ENCODE measurements at places on chromosomes 2 and 18. TPM values are rescaled to one million over a fixed set of nuclear protein-coding genes. Genes with fewer than 3 reads are reported as not detected.

Gene SMAD7
- 6.7 TPM for polyA plus RNA-seq

Gene SLC30A3
- polyA plus RNA-seq: 7.4 TPM

Gene CD302
- 5.8 TPM for polyA plus RNA-seq

Gene ASTL
- polyA plus RNA-seq: not detected

Gene CNGA3
- polyA plus RNA-seq: not detected

Gene CTLA4
- polyA plus RNA-seq: 0.13 TPM

Gene GALR1
- under 0.01 TPM for polyA plus RNA-seq

Gene CYP27C1
- polyA plus RNA-seq: 0.07 TPM

Gene TTN
- polyA plus RNA-seq: 65.7 TPM

Gene PARD6G
- polyA plus RNA-seq: 0.77 TPM

GRCh38 chr2:174835797-174836255 lies 71.6 kb upstream of the CHRNA1 start:
- H3K4me3 ChIP-seq: no peak overlapping the region
- no peaks in the 10 kb centered on the region for H3K27me3 ChIP-seq
- H3K4me1 ChIP-seq: peaks cover 12% of the 10 kb centered on the region
- no peak for DNase-seq
- H3K36me3 ChIP-seq: no peaks in the 10 kb centered on the region

GRCh38 chr2:183564726-183565125 lies 440.5 kb downstream of the NUP35 start:
- H3K36me3 ChIP-seq: no peaks in the 10 kb centered on the region
- H3K4me1 ChIP-seq: no peaks in the 10 kb centered on the region
- no peak overlapping the region for H3K4me3 ChIP-seq
- H3K27ac ChIP-seq: no peak overlapping the region

DNA sequence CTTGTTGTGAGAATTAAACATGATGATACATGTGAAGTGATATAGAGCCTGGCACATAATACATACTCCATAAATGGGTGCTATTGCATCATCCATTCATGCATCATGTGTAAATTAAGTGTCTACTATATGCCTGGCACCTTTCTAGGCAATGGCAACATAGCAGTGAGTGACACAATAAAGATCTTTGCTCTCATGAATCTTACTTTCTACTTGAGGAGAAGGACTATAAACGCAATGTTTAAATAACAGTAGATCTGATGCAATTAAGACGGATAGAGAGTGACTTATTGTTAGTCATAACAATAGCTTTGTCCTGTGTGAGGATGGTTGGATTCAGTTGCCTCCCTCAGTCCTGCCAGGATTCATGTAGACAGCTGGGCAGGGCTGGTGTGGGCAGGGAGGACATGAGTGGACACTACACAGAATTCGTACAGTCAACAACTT lies 88.4 kb upstream of the NPAS2 start:
- no peak for DNase-seq
- no peak overlapping the region for H3K27ac ChIP-seq
- no peaks in the 10 kb centered on the region for H3K36me3 ChIP-seq
- H3K4me3 ChIP-seq: no peak overlapping the region
- no peaks in the 10 kb centered on the region for H3K27me3 ChIP-seq

GRCh38 chr2:54897420-54898310 lies 152.6 kb downstream of the RTN4 start:
- no peak overlapping the region for H3K4me3 ChIP-seq
- H3K36me3 ChIP-seq: no peaks in the 10 kb centered on the region
- DNase-seq: no peak
- H3K27me3 ChIP-seq: no peaks in the 10 kb centered on the region
- no peak overlapping the region for H3K27ac ChIP-seq

GRCh38 chr2:225495706-225496105 lies 96.2 kb downstream of the NYAP2 start:
- no peak for DNase-seq
- H3K4me1 ChIP-seq: no peaks in the 10 kb centered on the region
- H3K27me3 ChIP-seq: no peaks in the 10 kb centered on the region
- no peak overlapping the region for H3K27ac ChIP-seq
- H3K4me3 ChIP-seq: no peak overlapping the region

DNA sequence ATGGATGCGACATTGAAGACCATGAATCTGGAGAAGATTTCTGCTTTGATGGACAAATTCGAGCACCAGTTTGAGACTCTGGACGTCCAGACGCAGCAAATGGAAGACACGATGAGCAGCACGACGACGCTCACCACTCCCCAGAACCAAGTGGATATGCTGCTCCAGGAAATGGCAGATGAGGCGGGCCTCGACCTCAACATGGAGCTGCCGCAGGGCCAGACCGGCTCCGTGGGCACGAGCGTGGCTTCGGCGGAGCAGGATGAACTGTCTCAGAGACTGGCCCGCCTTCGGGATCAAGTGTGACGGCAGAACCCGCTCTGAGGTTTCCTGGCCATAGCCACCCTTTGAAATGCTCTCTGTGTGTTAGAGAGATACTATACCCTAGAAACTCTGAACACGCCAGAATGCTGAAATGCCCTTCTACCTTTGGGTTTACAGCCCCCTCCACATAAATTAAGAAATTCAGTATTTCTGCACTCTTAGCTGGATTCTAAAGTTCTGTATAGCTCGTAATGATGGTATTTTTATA lies 659 bp downstream of the CHMP1B start:
- no peaks in the 10 kb centered on the region for H3K27me3 ChIP-seq
- peak overlapping the region; percentile 89 for H3K27ac ChIP-seq
- DNase-seq: peak; percentile 23
- H3K36me3 ChIP-seq: no peaks in the 10 kb centered on the region
- peaks cover 17% of the 10 kb centered on the region for H3K4me1 ChIP-seq

DNA sequence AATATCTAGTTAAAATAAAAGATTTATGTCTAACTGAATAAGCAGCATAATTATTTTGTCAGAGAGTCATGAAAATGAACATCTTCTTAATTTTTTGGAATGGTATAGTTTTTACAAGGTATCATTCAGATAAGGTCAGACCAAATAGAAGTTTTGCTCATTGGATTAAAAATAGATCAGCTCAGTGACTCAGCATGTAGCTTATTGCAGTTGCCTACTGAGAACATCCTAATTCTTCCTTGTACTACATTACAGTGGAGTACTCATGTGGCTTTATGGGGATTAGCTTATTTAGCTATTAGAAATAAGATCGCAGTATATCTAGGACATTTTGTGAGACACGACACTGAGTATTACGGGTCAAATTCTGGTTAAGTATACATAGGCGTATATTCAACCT lies 38.2 kb upstream of the PPM1B start:
- no peaks in the 10 kb centered on the region for H3K4me1 ChIP-seq
- H3K27ac ChIP-seq: peak overlapping the region; percentile 35
- H3K4me3 ChIP-seq: no peak overlapping the region
- no peak for DNase-seq

DNA sequence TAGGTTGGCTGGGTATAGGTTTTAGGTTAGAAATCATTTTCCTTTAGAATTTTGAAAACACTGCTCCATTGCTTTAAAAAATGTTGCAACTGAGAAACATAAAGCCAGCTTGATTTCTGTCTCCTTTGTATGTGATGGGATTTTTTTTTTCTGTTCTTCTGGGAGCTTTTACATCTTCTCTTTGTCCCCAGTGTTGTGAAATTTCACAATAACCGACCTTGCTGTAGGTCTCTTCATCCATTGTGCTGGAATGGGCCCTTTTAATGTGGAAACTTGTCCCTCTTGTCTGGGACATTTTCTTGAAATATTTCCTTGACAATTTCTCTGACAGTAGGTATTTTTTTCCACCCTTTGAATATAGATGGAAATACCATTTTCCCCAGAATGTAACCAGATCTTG lies 44.0 kb upstream of the LAPTM4A start:
- H3K27ac ChIP-seq: no peak overlapping the region
- no peaks in the 10 kb centered on the region for H3K27me3 ChIP-seq
- H3K4me1 ChIP-seq: peaks cover 15% of the 10 kb centered on the region
- no peaks in the 10 kb centered on the region for H3K36me3 ChIP-seq
- H3K4me3 ChIP-seq: no peak overlapping the region

- peaks cover 36% of the 10 kb centered on the region for H3K27me3 ChIP-seq
- peak within 1 kb of the TSS; percentile 54 for H3K4me3 ChIP-seq
- peaks cover 21% of the 10 kb centered on the region for H3K4me1 ChIP-seq
- H3K36me3 ChIP-seq: no peaks in the 10 kb centered on the region
- peak within 1 kb of the TSS; percentile 74 for H3K27ac ChIP-seq
Measured at GRCh38 chr2:100321866-100322820, at the start of gene LONRF2. TSS of gene LONRF2 (minus strand) at chr2:100322501. CDS start at chr2:100322093, 408 bp downstream.

DNA sequence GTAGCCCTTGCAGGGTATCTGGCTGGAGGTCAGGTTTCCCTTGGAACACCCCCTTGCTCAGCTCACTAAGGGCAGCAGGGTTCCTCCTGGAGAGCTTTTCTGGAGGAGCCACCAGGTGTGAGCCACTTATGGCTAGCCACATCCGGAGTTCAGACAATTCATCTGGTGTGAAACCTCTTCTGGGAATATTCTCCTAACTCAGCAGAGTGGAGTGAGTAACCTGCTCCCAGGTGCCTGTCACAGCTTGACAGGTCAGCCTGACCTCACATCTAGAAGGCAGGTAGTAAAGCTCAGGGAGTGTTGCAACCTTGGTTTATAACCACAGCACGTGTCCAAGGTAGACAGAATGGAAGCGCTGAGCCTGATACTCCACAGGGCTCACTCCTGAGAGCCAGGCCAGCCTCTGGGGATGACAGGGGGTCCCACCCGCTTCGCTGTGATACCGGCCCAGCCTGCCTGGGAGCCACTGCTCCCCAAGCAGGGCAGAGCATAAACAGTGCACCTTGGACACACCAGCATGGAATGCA lies 62.6 kb upstream of the TGFA start:
- H3K36me3 ChIP-seq: no peaks in the 10 kb centered on the region
- H3K4me3 ChIP-seq: no peak overlapping the region
- no peak for DNase-seq
- no peak overlapping the region for H3K27ac ChIP-seq
- H3K27me3 ChIP-seq: no peaks in the 10 kb centered on the region

GRCh38 chr2:131577812-131578211 lies 50.1 kb downstream of the CCDC74A start:
- H3K4me3 ChIP-seq: no peak overlapping the region
- DNase-seq: no peak
- H3K27ac ChIP-seq: no peak overlapping the region
- no peaks in the 10 kb centered on the region for H3K27me3 ChIP-seq
- H3K36me3 ChIP-seq: no peaks in the 10 kb centered on the region

- no peak overlapping the region for H3K27ac ChIP-seq
- no peaks in the 10 kb centered on the region for H3K4me1 ChIP-seq
- H3K27me3 ChIP-seq: no peaks in the 10 kb centered on the region
- DNase-seq: no peak
Measured at GRCh38 chr2:73821227-73821626, 7.5 kb upstream of the STAMBP start.

DNA sequence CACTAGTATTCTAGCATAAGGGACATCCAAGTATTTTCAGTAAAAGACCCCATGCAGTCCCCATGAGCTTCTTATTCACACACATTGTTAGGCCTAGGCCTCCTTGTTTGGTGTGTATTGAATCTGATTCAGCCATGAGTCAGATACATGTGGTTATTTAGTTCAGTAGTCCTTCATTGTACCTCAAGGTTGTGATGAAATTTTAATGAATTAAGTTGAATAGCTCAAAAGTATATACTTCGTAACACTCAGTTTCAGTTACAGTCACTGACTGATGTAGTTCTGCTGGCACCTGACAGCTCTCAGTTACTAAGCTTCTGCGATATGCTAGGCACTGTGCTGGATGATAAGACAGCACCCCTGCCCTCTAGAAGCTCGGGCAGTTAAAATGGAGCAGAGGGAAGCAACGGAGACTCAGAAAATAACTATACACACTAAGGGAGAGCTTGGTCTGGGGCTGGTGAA lies 86.4 kb downstream of the XRCC5 start:
- no peak overlapping the region for H3K27ac ChIP-seq
- H3K27me3 ChIP-seq: no peaks in the 10 kb centered on the region
- DNase-seq: no peak

- no peak overlapping the region for H3K4me3 ChIP-seq
- no peaks in the 10 kb centered on the region for H3K36me3 ChIP-seq
- no peak for DNase-seq
- no peaks in the 10 kb centered on the region for H3K27me3 ChIP-seq
Measured at GRCh38 chr2:129181433-129181832, 798.0 kb upstream of the RAB6C start.

All from heart right ventricle (tissue), 16 donors.